ENCODE measurements at places on chromosomes 12 and 14.

GRCh38 chr14:94397289-94398181 is 9.1 kb upstream of the SERPINA1 start:
- no peak for DNase-seq

- no peak for DNase-seq
Observed at GRCh38 chr12:7210642-7211151, 21.2 kb downstream of the PEX5 start.

DNA sequence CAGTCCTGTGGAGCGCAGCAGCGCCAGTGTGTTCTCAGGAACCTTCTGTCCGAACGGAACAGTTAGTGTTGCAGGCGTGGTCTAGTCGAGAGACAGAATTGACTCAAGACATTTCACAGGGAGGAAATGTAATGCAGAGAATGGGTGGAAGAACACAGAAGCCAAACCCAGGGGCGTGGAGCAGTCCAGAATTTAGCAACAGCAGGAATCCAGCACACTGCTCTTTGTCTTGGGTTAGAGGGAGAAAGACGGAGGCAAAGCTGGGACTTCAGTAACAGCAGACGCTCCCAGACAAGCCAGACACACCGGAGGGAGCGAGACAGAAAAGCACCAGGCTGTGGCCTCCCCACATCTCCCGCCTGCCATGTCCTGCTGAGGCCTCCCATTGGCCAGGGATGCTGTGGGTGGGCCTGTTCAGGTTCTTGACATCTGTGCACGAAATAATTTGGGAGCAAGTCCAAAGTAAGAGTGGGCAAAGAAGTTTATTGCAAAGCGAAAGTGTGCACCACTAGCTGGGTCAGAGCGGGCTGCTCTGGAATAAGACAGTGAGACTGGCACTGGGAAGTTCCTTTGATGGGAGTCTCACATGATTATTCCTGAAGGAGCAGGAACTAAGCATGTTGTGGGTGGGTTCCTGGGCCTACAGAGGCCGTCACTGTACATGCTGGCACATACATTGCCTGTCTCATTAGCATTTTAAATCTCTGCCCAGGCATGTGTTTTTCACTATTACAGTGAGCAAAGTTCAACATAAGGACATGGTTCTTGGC is 339.3 kb upstream of the SFSWAP start:
- no peak for DNase-seq

GRCh38 chr14:89014569-89014850 is 190.1 kb downstream of the TTC8 start:
- no peak for DNase-seq

GRCh38 chr12:94242901-94243300 is 94.5 kb downstream of the PLXNC1 start:
- no peak for DNase-seq

DNA sequence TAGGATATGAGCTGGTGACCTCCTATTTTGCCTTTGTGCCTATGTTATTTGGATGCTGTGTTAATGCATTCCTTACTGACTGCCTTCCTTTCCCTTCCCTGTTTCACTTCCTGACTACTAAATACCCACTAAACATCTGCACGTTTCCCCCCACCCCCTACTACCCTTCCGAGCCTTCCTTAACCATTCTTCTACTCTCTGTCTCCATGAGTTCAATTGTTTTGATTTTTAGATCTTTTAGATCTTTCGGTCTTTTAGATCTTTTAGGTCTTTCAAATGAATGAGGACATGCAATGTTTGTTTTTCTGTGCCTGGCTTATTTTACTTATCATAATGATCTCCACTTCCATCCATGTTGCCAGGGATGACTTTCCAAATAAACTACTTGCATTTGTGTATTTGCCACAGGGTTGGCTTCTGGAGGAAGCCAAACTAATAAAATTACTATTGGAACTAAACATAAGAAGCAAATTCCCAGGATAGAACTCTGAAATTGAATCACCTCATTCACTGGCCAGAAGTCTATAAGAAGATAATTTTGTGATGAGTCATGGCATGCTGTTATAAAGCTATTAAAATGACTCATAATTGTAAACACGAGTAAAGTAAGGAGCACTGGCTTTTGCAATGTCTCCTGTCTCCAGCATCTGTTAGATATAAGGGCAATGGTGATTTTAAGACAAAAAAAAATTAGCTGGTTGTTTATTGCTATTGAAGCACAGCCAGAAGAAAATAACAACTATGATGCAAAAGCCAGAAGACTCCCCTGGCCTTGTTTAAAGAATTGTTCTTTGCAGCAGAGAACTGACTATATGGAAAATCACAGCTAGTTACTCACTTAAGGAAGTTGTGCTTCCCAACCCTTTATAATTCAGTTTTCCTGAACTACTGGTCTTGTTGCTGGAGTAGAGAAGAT is 586.3 kb downstream of the LRFN5 start:
- DNase-seq: peak; percentile 85

- DNase-seq: no peak
Observed at GRCh38 chr14:52935833-52936232, 15.0 kb downstream of the FERMT2 start.

- DNase-seq: peak; percentile 66
Observed at GRCh38 chr14:52563120-52563519, 10.5 kb downstream of the GPR137C start.

Measured in RPMI7951 (cell line).